ENCODE measurements at places on chromosomes 3 and 15. TPM values are rescaled to one million over a fixed set of nuclear protein-coding genes. Genes with fewer than 3 reads are reported as not detected.
A peak's percentile ranks its signal among the peaks of the same experiment; 100 is the strongest.

- DNase-seq: no peak
Measured at GRCh38 chr15:29670266-29670665, 152.0 kb downstream of the TJP1 start.

GRCh38 chr3:20054549-20054987 lies 14.3 kb downstream of the KAT2B start:
- DNase-seq: no peak

DNA sequence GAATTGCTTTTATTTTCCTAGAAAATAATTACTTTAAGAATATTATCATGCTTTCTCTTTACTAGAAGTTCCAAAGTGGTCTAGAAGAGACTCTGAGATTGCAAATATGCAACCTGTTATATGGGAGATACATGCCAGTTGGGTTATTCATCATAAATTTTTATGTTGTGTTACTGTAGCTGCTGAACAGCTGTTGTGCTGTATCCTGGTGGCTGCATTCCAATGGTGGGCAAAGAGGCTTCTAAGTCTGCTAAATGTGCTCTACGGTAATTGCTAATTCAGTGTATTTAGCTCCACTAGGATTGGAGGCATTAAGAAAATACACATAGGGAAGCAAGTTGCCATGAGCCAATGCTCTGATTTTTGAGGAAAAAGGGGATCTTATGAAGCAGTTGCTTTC lies 409.0 kb downstream of the TUSC7 start:
- DNase-seq: no peak

DNA sequence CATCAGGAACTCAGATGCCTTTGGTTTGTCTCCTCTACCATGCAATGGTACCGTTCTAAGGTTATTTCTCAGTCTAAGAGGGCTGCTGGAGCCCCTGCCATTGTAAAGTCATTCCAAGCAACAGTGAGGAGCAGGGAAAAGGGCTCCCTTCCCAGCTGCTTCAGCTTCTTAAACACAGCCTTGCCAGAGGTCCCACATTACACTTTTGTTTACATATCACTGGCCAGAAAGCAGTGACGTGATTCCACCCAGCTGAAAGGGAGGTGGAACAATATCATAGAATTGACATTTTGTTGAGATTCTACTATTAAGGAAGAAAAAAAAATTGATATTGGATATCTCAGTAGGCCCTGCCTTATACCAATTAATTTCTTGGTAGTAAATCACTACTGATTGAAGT lies 194.6 kb downstream of the SUCLG2 start:
- DNase-seq: no peak

DNA sequence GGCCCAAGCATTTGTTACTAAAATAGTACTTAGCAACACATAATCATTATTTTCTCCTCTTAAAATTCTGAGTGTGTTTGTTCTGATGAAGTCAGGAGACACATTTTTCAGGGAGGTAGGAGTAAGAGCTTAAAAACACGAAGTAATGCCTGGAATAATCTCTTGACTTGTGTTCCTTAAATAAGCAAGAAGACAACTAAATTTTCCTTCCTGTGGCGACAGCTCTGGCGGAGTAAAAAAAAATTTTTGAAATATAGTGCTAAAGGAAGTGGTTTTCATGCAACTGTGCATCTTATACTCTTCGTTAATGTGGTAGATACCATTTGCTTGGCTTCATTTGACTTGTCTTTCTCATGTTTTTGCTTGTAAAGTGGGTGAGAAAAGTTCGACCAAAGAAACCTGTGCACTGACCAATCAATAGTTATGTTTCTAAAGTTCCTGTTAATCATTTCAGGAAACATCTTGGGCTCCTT lies 11.1 kb upstream of the MBNL1 start:
- no peak for DNase-seq

- DNase-seq: peak; percentile 8
Measured at GRCh38 chr3:56799251-56799882, 2.4 kb downstream of the ARHGEF3 start.

DNA sequence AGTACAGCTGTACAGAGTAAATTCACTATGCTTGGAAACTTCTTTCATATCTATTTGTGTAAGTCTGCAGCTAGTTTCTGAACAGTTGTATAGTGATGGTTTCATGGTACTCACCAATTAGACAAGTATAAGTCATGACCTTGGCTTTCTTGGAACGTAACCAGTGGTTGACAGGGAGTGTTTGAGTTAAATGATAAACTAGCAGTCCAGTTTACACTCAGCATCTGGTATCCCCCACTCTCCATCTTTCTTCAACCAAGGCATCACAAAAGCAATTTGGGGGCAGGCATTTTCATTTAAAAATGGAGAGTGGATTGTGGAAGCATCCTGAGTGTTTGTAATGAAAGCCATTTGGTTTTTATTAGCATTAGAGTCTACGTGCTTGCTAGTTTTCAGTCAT lies 26.0 kb downstream of the MME start:
- DNase-seq: no peak

DNA sequence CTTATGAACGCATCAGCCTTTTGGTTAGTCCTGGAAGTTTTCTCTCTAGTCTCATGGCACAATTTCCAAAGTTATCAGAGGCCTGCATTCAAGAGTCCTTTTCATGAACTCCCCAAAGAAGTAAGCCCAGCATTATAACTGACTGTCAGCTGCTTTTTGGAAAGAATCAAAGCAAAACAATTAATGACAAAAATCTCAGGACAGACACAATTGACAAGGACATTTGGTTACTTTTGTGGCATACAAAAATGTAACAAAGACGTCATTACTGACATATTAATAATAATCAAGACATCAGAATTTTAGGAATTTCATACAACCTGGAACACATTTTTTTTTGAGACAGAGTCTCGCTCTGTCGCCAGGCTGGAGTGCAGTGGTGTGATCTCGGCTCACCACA lies 21.2 kb downstream of the KATNBL1 start:
- no peak for DNase-seq

DNA sequence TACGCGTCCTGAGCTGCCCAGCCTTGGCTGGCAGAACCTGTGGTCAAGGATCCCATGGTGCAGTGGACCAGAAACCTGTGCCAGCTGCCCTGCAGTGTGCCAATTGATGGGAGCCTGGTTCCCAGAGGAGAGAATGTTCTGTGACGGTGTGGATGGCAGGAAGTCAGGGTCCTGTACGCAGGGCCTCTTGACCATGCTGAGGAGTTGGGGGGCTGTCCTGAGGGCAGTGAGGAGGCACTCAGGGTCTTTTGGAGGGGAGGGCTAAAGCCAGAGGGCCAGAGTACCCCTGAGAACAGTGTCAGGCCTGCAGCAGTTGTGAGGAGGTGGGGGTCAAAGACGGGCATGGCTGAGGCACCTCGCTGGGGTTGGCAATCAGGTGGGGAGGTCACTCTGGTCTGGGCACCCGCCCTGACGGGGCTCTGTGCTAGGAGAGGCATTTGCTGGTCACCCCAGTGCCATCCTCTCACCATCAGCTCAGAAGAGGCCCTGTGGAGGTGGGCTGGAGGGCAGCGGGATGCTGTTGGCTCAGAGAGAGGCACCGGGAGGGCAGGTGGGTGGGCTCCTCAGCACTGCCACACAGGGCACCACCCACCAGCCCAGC lies 61.0 kb downstream of the SCN5A start:
- no peak for DNase-seq

GRCh38 chr3:195238081-195238571 lies 32.8 kb downstream of the XXYLT1 start:
- no peak for DNase-seq

DNA sequence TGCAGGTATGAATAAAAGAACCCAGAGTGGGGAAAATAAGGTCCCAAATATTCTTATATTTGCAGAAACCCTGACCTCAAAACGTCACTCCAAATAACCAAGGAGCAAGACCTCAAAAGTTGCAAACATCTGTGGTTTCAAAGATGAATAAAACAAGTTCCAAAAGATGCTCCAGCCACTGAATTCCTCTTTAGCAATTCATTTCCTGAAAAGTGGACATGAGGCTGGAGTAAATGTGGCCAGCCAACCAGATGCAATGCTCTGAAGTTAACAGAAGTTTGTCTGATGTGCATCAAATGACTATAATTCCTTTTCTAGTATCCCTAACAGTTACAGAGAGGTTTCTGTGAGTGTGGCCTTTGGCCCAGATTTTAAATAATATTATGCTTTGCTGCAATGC lies 71.2 kb upstream of the WNT5A start:
- DNase-seq: no peak

The SHC4 gene
- total RNA-seq: 3.5 TPM

The ARF4 gene
- 135 TPM for total RNA-seq

All from skin of body (tissue), 3 donors.